ENCODE measurements at places on chromosomes 7 and 10.

- no peak for DNase-seq
These were observed 218.8 kb downstream of the OTUD1 start for GRCh38 chr10:23657677-23658076.

GRCh38 chr7:37656913-37657530 lies 26.5 kb upstream of the GPR141 start:
- DNase-seq = no peak

GRCh38 chr10:111083222-111084095 lies 6.6 kb downstream of the ADRA2A start:
- DNase-seq = no peak

GRCh38 chr7:78529392-78529791 lies 730.8 kb downstream of the PHTF2 start:
- no peak for DNase-seq

GRCh38 chr7:159065852-159066480 lies 78.7 kb downstream of the VIPR2 start:
- DNase-seq = no peak

- DNase-seq = no peak
These were observed 75.1 kb upstream of the PLPP4 start for GRCh38 chr10:120381931-120382330.

- DNase-seq = no peak
These were observed 4.3 kb downstream of the IRF5 start for GRCh38 chr7:128941946-128942526.

DNA sequence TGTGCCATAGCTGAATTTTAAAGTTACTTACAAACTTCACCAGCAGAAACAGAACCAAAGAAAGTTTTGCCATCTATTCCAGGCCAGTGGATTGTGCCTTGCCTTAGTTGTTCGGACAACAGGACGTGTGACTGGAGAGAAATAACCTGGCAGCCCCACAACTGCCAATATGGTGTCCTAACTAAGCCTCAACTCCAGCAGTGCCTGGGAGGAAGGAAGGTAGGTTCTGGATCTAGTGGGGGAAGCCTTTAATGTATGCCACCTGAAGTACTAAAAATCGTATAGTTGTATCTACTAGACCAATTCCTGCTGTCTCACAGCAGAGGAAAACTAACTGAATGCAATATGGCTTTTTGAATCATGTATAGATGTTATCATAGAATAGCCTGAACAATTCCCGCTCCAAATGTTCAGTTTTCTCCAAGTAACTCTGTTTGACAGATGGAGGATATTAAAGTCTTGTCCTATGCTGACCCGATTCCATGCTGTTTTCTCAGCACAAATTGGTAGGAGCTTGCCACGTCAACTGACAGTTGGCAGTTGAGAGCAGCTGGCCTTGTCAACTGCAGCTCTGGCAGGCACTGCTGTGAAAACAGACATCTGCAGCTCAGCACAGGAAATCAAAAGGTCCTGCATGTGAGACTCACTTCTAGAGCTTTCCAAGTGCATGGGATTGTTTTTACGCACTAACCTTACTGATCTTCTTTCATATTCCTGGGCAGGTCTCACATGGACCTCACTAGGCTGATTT lies 84.5 kb upstream of the WNT16 start:
- no peak for DNase-seq

DNA sequence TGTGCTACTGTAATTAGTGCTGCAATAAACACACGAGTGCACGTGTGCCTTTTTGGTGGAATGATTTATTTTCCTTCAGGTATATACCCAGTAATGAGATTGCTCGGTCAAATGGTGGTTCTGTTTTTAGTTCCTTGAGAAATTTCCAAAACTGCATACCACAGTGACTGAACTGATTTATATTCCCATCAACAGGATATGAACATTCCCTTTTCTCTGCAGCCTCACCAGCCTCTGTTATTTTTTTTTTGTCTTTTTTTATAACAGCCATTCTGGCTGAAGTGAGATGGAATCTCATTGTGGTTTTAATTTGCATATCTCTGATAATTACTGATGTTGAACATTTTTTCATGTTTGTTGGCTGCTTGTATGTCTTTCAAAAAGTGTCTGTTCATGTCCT lies 922.9 kb upstream of the LRRN3 start:
- no peak for DNase-seq

- DNase-seq = no peak
These were observed 56.2 kb downstream of the GLRX3 start for GRCh38 chr10:130192276-130192848.

DNA sequence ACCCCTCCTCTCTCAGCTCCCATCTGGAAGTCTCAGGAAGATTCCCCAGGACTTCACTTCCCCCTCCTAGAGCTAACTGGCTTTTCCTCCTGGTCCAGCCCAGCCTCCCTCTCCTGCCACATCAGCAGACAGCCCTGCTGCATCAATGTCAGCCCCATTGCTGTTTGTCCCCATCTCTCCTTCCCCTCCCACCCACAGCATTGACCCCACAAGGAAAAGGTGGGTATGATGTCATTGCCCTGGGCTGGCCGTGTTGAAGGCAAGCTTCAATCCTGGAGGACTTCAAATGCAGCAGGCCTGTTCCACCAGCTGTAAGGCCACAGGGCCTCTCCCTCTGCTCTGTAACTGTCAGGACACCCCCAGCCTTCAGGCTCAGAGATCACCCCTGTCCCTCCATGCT lies 66.5 kb downstream of the C10orf105 start:
- DNase-seq = no peak

- DNase-seq = no peak
These were observed 222.9 kb downstream of the MTERF1 start for GRCh38 chr7:91657483-91658071.

DNA sequence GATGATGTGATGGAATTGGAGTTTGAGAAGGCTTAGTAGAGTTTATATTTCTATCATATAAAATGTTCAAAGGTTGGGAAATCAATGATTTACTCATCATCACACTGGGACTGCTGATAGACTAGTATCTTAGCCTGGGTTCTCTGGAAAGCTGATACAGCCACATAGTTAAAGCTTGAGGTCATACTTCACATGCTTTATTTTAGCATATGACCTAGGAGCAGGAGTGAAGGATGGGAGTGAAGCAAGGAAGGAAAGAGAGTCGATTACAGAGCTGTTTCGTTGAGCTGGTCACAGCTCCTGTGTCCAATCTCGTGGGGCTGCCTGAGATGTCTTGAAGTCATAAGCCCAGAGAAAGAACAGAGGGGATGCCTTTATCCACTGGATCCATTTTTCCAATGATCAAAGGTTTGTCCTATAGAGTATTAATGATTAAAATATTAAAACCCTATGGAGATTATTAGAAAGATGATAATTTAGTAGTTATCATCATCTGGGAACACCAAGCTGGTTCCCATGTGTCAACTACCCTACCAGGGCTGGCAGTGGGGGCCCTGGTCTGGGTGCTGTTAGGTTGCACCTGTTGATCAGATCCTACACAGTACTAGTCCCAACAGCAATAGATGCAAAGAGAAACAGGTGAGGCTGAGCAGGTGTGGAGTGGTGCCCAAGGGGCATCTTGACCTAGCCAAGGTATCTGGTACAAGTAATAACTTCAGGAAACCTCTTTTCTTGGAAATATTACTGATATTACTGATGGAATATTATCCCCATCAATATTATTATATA lies 77.8 kb downstream of the BAMBI start:
- no peak for DNase-seq

- no peak for DNase-seq
These were observed 43.0 kb downstream of the GNA12 start for GRCh38 chr7:2800931-2801688.

- no peak for DNase-seq
These were observed 280.8 kb downstream of the TNS3 start for GRCh38 chr7:47301105-47301477.
